Activated B cell treated with CpG ODN at 0.5 μM for 24 hours (primary cell): ENCODE measurements at places on chromosomes 3 and 15.

GRCh38 chr3:195885036-195885891, 23.1 kb downstream of the TNK2 start:
- no peak for DNase-seq

DNA sequence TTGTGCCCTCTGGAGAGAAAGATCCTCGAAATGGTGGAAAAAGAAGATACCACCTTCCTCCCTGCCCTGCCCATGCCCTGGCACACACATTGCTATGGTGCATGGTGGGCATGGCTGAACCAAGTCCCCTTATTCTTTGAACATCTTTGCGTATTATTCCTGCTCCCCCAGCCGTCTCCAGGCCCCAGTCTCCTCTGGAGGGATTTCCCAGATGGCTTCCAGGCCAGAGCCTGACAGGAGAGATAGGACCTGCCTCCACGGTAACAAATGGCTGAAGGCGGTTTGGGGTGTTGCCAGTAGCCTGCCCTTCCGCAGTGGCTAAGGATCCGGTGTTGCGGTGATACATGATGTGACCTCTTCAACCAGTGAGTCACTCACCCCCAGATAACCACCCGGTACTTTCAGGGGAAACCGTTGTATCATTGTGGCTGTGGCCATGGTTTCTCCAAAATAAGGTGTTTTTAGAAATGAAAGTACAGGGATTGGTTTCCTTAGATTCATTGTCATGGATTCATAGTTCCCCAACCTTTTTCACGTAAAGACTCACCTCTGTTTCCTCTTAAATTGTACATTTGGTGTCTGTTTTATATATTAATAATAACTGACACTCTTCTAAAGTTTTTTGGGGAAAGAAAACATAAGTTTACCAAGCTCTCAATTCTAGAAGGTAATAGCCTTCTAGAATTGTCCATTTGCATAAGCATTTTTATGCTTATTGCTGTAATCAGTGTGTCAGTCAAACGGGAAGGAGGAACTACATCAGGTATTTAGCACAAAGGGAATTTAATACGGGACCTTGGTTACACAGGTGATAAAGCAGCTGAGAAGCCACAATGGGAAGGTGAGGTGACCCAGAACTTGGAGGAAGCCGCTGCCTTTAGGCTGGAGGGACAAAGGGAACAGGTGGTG, 25.9 kb downstream of the SMAD3 start:
- DNase-seq = no peak

DNA sequence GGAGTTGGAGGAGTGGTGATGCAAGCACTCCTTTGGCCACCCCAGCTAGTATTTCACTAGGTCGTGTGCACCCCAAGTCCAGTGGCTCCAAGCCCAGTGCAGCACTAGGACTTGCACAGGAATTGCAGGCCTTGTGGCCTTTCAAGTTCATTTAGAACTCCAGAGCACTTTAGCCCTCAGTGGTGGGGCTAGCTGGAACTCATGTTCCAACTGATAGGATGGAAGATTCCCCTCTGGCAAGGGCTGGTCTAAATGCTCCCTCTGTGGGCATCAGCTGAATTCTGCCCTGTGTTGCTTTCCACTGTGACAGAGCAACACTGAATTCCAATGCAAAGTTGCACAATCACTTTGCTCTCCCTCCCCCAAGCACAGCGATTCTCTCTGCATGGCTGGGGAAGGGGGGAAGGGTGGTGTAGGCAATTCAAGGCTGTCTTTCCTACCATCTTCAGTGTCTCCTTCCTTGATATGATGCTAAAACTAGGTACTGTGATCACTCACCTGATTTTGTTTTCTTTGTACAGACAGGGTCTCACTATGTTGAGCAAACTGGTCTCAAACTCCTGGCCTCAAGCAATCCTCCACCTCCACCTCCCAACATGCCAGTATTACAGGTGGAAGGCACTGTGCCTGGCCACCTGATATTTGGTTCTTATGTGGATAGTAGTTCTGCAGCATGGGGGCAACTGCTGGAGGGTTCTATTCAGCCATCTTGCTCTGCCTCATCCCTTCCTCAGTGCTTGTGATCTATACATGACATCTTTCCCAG, 10.3 kb downstream of the USF3 start:
- no peak for DNase-seq

- DNase-seq = no peak
Measured at GRCh38 chr3:112888381-112889085, 41.9 kb upstream of the CD200R1L start.

GRCh38 chr15:28979208-28979841, 93.6 kb downstream of the APBA2 start:
- no peak for DNase-seq

GRCh38 chr3:170840291-170840859, 29.6 kb downstream of the RPL22L1 start:
- no peak for DNase-seq

- DNase-seq = no peak
Measured at GRCh38 chr3:133914839-133915600, 19.3 kb upstream of the RAB6B start.
